Stimulated activated CD4-positive, alpha-beta T cell treated with anti-CD3 and anti-CD28 coated beads, TNF-alpha, amount 100 ng/mL, for 24 hours (primary cell): ENCODE measurements at places on chromosomes 11 and 22.

GRCh38 chr11:43498561-43498960 is 139.8 kb downstream of the TTC17 start:
- no peak for DNase-seq

- DNase-seq, result no peak
These were observed 552.8 kb downstream of the BRD1 start for GRCh38 chr22:49274754-49275380.

- DNase-seq, result no peak
These were observed 1.2 kb downstream of the PHLDA2 start for GRCh38 chr11:2927851-2928604.

DNA sequence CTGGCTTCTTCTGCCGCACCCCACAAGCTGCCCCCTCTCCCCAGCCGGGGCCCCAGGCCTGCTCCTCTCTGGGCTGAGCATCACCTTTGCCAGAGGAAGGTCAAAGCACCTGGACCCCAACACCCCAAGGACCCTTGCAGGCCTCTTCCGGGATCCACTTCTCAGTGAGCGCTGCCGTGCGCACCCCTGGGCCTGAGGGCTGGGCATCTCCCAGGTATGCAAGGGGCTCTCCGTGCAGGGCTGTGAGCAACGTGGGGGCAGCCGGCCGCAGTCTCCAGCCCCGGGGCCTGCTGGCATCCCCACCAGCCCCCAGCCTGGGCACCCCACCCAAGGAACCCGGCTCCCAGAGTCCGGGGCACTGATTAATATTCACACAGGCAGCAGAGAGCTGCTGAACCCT is 64.0 kb downstream of the BRD1 start:
- DNase-seq, result no peak

GRCh38 chr11:120270386-120270785 is 30.4 kb downstream of the POU2F3 start:
- no peak for DNase-seq

- no peak for DNase-seq
These were observed 960.6 kb downstream of the BRD1 start for GRCh38 chr22:48866906-48867681.
